AML-193 (cell line): ENCODE measurements at places on chromosomes 5 and 9.

DNA sequence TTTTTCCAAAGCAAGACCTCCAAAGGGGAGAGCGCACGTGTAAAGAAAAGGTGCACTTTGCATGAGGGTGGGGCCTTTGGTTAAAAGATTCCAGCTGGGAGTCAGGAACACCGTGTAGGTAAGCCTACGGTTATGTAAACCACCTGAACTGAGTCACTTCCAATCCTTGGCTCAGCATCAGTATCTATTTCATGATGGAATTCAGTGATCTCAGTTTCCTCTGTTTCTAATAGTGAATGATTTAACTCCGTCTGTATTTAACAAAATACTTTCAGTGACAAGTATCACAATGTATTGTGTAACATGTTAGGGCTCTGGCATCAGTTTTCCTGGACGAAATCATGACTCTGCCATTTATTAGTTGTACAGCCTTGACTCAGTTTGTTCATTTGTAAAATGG lies 1.3 kb upstream of the SVEP1 start:
- DNase-seq = no peak

GRCh38 chr5:55645304-55645703 lies 66.8 kb downstream of the SLC38A9 start:
- DNase-seq = no peak

DNA sequence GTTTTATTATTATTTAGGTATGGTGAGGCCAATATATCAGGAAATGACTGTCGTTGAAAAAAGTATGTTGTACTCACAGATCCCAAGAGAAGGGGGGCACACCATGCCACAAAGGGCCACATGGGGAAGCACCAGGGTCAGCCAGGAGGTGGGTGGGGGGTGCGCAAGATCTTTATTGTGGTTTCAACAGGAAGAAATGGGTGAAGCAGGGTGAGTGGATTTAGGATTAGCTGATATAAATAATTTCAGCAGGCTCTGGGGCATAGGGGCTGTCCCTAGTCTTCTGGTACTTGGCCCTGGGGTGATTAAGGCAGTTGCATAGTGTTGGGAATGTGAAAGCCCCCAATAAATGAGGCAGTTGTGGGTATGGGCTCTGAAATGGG lies 8.6 kb downstream of the PDCD1LG2 start:
- DNase-seq = no peak

DNA sequence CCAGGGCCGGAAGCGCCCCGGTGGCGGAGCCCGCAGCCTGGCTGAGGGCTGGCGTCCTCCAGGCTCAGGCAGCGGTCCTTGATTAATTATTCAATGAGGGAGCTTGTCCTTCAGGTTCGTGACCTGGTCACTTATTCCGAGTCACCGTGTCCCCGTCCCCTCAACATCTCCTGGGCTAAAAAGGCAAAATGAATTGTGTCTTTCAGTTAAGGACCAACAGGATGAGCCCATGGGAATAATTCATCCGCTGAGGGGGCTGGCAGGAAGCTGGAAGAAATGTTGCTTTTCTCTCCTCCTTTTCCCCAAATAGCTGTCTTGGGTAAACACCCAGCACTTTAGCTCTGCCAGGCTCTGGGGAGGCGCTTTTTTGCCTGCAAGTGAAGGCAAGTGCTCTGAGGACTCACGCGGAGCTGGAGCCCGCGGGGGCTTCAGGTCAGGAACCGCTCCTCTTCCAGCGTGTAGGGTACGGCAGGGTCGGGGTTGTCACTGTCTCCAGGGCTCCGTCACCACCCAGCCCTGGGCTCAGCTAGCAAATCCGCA lies 13.1 kb downstream of the KCNT1 start:
- no peak for DNase-seq

- no peak for DNase-seq
Measured at GRCh38 chr9:112174965-112175795, at the start of gene SUSD1. TSS of gene SUSD1 (minus strand) at chr9:112175297. CDS start at chr9:112175235, 62 bp downstream.
